ENCODE measurements at places on chromosomes 4 and X.

DNA sequence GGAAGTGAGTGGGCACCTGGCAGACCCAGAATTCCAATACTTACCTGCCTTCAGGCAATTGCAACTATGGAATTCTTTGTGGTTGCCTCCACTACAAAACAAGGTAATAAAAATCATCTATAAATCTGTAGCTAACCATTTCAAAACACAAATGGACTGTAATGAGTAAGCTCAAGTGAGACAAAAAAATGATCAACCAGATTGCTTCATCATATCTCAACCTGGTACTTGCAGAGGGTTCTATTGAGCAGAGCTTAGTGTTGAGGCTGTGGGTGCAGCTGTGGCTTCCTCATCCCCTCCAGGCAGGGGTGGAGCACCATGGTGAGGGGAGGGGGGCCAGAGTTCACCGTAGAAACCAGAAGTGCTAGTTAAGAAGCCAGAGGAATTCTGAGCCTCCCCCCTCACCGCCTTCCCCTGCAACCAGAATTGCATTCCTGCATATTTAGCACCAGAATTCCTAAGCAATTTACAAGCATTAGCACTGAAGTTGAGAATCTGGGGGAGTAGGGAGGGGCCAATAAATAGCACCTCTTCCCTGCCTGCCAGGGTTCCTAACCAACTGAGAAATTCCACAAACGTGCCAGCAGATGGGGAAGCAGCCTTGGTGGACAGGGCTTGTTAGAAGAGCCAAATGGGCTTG lies 11.5 kb downstream of the CTAG1A start:
- DNase-seq: peak; percentile 27

DNA sequence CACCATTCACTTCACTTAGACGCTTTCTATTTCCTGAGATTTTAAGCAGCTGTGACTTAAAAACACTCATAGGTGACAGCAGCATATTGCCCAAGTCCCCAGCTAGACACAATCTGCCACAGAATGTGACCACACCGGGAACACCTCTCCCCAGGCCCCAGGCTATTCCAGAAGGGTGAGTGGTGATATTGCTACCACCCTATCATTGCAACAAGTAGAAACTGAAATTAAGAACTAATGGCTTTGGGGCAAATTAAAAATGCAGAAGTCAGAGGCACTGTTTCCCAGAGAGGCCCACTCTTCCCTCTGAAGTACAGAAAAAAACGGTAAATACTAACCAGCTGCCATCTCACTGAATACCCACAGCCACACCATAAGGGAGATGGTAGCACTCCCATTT lies 35.0 kb downstream of the QDPR start:
- DNase-seq: no peak

- no peak for DNase-seq
Measured at GRCh38 chr4:55673424-55673823, 37.3 kb upstream of the NMU start.

- peak; percentile 71 for DNase-seq
Measured at GRCh38 chr4:40702800-40703151, 47.0 kb upstream of the NSUN7 start.

GRCh38 chr4:46387956-46388355 lies 2.0 kb downstream of the GABRA2 start:
- no peak for DNase-seq
